Stimulated activated CD8-positive, alpha-beta memory T cell treated with anti-CD3 and anti-CD28 coated beads, Interleukin-4, amount 100 ng/mL, for 1 hour (primary cell): ENCODE measurements at places on chromosomes 13 and 19.

- DNase-seq: no peak
Measured at GRCh38 chr19:39157275-39157996, 31.9 kb downstream of the PAK4 start.

DNA sequence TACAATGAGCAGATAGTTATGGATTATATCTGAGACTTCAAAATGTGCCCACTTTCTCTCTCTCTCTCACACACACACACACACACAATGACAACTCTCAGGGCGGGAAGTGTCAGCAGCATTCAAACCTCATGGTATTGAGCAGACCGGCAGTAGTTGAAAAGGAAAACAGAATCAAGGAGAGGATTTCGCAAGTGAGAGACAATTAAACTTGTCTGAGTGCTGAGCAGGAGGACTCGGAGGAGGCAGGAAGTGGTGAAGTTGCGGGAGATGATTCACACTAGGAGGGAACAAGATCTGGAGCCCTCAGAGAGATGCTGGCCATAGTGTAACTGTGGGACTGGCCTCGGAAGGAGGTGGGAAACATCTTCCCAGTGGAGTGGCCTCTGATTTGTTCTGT is 353.1 kb downstream of the EFNB2 start:
- no peak for DNase-seq

DNA sequence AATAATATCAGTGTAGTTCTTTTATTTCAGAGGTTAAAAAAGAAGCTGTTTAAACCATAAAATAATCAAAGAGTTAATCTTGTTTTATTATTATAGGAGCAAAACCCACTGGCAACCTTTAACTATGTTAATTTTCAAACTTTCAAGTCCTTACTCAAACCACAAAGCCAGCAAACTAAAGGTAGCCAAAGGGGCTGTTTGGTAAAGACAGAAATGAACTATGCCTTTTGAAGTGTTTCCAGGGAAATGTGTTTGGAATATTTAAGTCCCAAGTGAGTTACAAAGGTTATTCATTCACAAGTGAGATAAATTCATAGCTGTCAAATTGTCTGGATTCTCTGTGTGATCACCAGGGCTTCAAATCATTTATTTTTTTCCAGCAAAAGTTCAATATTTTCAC is 264.7 kb downstream of the MZT1 start:
- DNase-seq: no peak

- no peak for DNase-seq
Measured at GRCh38 chr19:15618321-15618720, 3.3 kb downstream of the CYP4F8 start.

DNA sequence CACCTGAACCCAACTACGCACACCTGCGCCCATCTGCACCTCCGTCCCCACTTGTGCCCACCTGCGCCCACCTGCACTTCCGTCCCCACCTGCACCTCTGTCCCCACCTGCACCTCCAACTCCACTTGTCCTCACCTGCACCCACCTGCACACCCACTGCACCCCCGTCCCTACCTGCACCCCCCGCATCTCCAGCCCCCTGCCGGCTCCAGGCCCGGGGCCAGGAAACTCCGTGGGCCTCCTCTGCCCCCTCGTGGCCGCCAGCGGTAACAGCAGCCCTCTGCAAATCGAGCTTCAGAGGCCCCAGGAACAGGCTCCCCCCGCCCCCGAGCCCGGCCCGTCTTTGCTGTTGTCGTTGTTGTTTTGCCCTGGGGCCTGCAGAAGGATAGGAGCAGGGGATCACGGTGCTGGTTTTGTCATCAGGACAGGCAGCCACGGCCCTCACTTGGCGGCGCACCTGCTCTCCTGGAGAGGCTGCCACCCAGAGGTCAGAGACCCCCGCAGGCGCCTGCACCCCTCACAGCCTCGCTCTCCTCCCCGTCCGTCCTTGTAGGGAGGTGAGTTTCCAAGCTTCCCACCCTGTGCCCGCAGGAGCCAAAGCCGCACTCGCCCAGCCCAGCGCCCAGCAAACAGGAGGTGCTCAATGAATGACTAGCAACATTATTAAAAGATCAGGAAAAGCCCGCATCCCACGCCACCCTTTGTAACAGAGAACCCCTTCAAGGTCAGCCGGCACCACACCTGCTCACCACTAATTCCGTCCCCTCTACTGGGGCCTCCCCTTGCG is 65.4 kb downstream of the GNG7 start:
- peak; percentile 39 for DNase-seq

GRCh38 chr13:51397262-51397941 is 55.4 kb downstream of the INTS6 start:
- no peak for DNase-seq

- DNase-seq: no peak
Measured at GRCh38 chr13:74706801-74707200, 572.6 kb upstream of the KLF12 start.

DNA sequence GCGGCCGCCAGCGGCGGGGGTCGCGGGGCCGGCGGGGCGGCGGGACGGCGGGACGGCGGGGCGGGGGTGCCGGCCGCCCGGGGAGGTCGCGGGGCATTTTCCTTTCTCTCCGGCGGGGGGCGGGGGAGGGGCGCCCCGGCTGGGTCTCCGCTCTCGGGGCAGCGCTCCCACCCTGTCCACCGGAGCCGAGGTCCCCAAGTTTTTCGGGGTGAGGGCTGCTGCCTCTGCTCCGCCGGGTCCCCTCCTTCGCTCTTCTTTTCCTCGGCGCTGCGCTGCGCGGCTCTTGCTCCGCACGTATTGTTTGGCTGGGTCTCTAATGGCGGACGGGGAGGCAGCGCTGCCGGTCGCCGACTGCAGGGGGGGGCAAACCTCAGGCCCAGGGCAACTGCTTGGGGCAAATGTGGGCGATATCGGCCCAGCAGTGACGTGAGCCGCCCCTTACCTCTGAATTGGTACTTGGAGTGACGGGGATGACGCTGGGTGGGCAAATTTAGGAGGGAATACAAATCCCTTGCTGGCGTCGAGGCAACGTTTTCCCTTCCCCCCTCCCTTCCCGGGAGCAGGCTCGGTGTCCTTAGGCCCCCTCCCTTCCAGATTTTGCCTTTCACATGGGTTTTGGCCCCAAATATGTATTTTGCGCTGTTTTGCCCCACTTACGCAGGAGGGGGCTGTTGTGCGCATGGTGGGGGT is 759 bp downstream of the ZMYM2 start:
- DNase-seq: peak; percentile 24

GRCh38 chr19:18385675-18386542 is at the start of gene GDF15:
Gene GDF15, plus strand, starts transcription at chr19:18386158. Its CDS starts 32 bp downstream, at chr19:18386190.
- DNase-seq: no peak

DNA sequence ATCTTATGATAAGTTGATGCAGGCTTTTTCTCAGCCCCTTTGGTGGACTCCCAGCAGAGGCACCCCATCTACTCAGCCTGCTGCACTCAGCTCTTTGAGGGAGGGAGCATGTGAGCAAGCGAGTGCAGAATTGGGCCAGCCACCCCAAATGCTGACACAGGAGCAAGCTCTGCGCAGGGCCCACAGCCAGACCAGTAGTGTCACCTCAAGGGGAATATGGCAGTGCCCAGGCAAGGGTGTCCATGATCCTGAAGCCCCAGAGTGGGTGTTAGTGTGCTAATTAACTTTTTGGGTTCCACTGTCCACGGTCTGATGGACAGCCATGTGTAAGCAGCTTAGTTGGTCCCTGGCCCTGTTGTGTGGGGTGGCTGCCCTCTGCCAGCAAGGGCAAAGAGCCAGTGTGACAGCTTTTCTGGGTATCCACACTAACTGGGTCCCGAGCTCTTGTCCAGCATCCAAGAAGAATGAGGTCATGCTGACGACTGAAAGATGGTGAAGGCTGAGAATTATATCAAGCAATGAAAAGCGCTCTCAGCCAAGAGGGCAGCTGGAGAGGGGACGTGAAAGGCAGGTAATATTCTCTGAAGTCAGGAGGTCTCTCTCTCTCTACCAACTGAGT is 898.3 kb upstream of the PCDH9 start:
- DNase-seq: no peak

- no peak for DNase-seq
Measured at GRCh38 chr19:15563325-15563794, 51.7 kb upstream of the CYP4F8 start.

GRCh38 chr13:23007426-23007825 is 173.4 kb upstream of the SGCG start:
- DNase-seq: no peak

DNA sequence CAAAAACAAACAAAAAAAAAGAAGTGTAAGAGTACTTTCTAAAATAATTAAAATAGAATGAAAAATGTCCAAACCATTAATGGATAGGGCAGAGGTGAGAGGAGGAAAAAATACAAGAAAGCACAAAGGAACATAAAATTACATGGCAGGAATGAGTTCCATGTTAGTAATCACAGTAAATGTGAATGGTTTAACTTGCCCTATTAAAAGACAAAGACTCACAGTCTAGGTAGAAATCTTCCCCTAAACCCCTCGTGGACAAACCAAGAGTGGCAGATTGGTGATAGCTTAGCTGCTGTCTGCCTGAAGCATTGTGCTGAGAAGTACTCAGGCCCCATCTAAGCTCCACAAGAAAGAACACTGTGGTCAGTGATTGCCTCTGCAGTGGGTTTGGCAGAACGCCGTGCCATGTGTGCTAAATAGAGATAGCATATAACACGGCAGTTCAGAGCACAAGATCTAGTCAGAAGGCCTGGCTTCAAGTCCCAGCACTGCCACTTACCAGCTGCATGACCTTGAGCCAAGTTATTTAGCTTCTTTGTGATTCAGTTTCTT is 103.5 kb downstream of the DPF1 start:
- no peak for DNase-seq
